ENCODE measurements at places on chromosomes 1 and 21. TPM values are rescaled to one million over a fixed set of nuclear protein-coding genes. Genes with fewer than 3 reads are reported as not detected.

The LRRC53 gene
- total RNA-seq = not detected

DNA sequence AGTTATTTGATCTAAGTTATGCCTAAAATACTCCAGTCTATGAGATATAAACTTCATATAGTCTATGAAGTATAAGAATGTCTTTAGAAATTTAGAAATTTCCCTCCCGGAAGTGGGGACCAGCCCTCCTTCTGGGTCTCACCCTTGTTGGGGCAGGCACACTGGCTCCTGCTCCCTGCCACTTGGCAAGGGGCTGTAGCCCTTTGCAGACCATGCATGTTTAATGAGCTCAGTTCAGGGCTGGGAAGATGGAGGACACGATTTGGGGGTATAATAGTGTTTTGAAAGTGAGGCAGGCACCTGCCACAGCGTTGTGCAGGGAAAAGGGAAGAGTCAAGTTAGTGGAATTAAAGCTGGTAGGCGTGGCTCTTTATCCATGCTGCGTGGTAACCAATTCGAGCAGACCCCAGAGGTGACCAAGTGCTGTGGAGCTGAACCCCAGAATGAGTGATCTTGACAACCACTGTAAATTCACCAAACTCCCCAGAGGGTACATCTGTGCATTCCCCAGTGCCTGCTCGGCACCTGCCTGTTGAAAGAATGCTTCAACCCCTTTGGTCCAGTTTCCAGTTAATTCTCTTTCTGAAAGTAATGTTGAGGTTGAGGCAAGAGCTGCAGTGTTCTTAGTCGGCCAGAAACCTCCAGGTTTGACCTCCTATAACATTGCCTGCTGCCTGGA lies 79.6 kb downstream of the DOP1B start:
- peak; percentile 52 for DNase-seq

- no peak for DNase-seq
These were observed 9.8 kb downstream of the BARHL2 start for GRCh38 chr1:90707363-90707710.

The DISP1 gene
- total RNA-seq = 0.18 TPM

- no peak for DNase-seq
These were observed 173.4 kb upstream of the HMCN1 start for GRCh38 chr1:185560760-185561159.

- no peak for DNase-seq
These were observed 13.1 kb upstream of the EVI5 start for GRCh38 chr1:92797961-92798360.

- peak; percentile 70 for DNase-seq
These were observed 60.2 kb downstream of the GLUL start for GRCh38 chr1:182331387-182331786.

The SLC30A2 gene
- total RNA-seq = not detected

DNA sequence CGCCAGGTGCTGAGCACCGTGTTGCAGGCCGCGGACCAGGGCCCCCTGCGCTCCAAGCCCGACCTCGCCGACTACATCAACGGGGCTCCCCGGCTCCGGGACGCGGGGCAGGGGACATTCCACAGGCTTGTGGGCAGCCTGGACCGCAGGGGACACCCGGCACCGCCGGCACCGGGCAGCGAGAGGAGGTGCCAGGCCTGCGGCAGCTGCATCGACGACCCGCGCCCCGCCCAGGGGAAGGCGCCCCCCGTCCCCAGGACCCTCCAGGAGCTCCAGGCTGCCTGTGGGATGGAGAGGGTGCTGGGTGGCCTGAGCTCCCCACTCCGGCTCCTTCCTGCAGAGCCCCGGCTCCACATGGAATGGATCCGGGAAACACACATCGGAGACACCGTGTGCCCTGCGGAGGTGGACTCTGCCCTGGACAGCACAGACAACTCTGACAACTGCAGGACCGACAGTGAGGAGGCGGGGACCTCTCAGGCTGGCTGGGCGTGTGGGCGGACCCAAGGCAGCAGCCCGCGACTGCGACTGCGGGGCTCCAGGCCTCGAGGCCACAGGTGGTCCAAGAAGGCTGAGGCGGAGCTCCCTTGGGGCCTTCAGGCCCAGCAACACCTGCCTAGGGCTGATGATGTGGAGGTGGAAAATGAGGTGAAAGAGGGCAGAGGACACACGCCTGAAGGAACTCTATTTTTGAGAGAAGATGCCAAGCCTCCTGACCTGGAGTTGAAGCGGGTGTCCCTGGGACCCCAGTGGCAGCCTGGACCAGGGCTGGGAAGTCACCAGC lies 22.8 kb downstream of the KIAA1614 start:
- DNase-seq = peak; percentile 50
